Stimulated activated CD8-positive, alpha-beta memory T cell treated with anti-CD3 and anti-CD28 coated beads, Interleukin-2, amount 100 ng/mL, for 1 hour (primary cell): ENCODE measurements at places on chromosomes 5 and 9.
A peak's percentile ranks its signal among the peaks of the same experiment; 100 is the strongest.

DNA sequence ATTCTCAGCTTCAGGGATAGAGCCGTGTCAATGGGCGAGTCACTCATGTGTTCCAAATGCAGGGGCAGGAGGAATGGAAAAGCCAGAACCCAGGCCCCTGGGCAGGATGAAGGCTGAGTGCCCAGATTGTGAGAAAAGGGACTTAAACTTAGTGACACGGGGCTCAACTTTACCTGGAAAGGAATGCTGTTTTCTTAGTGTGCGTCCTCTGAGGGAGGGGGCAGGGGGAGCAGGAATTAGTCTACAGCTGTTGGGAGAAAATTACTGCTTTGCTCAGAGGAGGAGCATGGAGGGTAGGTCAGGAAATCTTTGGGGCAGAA, 14.6 kb downstream of the HK3 start:
- no peak for DNase-seq

DNA sequence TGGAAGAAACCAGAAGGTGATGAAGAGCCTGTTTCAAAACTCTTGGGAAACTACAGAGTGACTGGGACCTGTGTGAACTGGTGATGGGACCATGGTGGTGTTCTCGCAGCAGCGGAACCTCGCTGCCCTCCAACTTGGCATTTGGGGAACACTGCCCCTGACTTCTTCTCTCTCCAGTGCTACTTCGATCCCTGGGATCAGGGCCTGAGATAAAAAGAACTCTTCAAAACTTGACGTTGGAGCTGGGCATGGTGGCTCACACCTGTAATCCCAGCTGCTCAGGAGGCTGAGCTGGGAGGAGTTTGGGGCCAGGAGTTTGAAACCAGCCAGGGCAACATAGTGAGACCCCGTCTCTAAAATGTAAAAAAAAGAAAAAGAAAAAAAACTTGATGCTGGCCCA, 18.1 kb downstream of the PITX1 start:
- DNase-seq, result no peak

DNA sequence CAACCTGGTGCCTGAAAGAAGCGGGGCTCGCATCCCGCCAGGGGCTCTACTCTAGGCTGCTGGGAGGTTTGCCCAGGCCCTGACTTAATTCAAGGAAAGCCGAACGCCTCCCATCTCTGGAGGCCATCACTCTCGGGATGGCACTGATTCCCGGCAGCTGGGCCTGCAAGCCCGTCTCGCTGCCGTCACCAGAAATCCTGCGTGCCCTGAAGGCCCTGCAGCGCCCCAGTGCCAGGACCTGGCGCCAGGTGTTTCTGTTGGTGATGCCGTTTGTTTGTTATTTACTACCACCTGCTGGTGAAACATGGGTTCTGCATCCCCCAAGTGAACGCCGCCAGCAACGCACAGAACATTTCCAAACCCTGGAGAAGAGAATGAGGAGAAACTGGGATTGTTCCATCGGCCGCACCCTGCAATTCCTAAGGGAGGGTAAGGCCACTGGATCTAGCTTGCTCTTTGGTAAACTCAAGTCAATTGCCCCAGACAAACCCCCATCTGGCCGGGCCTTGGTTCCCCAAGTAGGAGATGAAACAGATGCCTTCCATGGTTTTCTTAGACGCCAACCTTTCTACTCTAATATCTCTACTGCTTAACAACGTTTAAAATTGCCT, 77.9 kb downstream of the AK8 start:
- peak; percentile 32 for DNase-seq

DNA sequence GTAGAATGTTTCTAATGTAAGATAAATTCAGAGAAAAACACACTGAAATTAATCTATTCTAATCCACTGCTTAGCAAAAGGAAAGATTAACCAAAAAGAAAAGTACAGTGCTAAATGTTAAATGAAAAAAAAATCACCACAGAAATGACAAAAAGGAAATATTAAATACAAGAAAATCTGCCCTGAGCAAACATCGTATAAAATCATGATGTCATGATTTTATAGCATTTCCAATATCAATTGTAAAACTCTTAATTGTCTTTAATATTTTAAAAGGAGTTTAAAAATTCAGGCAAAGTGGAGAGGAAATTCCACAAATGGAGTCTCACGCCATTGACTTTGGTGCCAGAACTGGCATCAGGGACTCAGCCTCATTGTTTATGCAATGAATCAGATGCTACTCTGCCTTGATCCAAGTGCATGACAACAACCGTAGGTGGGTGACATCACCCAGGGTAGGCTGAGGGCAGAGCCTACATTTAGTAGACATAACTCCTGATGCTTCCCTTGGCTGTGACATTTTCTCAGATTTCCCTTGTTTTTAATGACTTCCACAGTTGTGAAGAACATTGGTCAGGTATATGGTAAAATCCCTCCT, 696.8 kb downstream of the SEMA5A start:
- DNase-seq, result no peak

- DNase-seq, result no peak
Measured at GRCh38 chr9:90552317-90552716, 90.3 kb downstream of the DIRAS2 start.

DNA sequence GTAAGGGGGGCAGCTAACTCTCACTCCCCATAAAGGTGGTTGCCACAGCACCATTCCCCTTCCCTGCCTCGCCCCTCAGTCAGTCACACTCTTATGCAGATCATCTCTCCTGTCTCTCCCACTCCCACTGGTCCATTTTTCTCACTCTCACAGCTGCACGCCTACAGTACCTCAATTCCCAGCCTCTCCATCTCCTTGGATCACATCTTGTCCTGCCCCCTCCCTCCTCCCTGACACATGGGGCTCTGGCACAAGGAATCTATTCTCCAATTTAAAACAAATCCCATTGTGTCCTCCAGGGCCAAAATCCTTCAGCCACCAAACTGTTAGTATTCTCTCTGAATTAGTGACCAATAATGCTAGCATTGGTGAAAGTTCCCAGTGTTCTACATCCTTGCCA, 114.4 kb downstream of the AUH start:
- no peak for DNase-seq

GRCh38 chr5:123929055-123929474, 417.1 kb downstream of the CSNK1G3 start:
- no peak for DNase-seq

DNA sequence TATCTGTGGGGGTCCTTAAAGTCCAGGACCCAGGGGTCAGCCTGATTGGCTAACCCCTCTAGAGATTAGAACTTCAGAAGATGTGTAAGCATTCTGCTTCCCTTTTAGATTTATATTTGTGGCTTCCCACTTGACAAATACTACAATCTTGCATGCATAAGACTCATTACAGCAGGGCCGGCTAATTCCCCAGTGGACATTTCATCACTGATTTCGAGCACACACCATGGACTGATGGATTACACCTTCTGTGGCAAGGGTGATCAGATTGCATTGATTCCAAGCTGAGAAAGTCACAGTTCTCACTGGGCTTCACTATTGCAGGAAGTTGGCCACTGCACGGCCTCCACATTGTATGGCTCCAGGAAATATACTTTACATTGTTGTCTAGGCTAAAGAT, 65.8 kb upstream of the DAPK1 start:
- no peak for DNase-seq
